ENCODE measurements at places on chromosomes 5 and 9.

GRCh38 chr5:119021149-119021732, 32.9 kb upstream of the DTWD2 start:
- DNase-seq: no peak

DNA sequence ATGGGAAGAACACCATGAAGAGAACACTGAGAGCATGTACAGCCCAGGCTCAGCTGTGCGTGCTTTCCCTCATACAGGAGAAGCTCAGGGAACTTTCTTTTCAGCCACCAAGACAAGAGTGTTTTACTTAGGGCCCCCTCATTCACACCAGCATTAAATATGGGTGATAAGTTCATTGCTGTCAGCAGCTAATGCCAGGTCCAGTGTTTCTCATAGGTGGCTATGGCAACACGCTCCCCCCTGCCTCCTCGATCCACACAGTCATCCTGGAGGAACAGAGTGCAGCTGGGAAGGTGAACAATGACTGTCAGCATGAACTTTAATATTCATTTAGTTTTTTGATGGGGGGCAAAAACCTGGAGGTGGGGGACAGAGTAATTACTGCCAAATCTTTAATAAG, 54.4 kb downstream of the TEX10 start:
- DNase-seq: no peak

DNA sequence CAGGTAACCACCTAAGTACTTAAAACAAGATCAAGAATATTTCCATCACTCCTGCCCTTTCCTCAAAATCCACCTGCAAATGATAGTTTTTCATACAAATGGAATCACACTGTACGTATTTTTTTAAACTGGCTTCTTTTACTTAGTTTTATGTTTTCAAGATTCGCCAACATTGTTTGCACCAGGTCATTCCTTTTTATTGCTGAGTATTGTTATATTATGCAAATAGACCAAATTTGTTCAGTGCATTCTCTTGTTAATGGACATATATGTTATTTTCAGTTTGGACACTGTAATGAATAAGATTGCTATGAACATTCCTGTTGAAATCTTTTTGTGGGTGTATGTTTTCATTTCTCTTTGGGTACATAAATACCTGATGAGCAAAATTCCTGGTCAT, 8.3 kb upstream of the ANKRD31 start:
- DNase-seq: no peak

GRCh38 chr5:32531885-32532520, 53.4 kb upstream of the SUB1 start:
- no peak for DNase-seq

DNA sequence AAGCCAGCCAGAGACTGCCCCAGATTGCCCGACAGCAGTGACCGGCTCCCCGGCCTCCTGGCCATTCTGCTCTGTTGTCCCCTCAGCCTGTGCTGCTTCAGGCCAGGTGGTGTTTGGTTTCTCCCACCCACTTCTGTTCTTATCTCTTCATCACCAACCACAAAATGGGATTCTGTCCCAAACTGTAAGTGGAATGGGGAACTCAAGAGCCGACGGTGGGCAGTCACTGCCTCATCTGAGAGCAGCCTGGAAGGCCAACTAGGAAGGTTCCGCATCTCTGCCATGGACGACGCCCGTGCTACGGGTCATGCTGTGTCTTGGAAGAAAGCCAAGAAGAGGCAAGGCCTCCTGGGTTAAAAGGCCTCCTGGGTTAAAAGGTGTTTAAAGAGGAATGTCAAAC, 219.0 kb upstream of the PIK3R1 start:
- no peak for DNase-seq

DNA sequence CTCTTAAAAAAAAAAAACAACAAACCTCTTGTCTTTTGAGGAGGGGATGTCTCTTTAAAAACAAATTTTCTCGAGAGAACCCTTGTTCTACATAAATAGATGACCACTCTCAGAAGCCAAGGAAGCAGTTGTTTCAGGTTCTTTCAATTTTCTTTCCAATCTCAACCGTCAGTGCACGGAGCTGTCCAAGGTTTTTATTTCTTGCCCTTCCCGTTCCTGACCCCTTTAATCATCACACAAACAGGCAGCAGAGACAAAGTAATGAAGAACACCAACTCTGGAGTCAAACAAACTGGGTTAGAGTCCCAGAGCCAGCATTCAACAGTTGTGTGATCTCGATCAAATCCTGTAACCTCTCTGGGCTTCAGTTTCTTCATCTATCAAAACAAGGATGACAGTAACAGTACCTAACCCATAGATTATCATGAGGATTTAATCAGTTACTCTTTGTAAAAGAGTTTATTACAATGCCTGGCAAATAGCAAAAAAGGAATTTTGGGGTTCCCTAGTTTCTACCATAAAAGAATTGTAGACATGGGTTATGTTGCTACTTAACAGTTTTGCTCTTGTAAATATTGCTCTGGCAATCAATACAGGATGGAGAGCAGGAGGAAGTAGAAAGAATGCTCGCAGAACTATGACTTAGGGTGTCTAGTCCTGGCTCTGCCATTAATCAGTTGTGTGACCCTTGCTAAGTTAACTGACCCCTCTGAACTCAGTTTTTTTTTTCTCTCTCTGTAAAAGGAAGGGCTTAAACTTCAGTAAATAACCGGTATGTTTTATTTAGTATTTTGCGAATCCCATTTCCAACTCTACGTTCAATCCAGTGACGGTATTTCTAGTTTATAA, 1.0 kb upstream of the NIM1K start:
- DNase-seq: no peak

GRCh38 chr9:87796196-87796595, 70.3 kb downstream of the CTSL start:
- DNase-seq: no peak

DNA sequence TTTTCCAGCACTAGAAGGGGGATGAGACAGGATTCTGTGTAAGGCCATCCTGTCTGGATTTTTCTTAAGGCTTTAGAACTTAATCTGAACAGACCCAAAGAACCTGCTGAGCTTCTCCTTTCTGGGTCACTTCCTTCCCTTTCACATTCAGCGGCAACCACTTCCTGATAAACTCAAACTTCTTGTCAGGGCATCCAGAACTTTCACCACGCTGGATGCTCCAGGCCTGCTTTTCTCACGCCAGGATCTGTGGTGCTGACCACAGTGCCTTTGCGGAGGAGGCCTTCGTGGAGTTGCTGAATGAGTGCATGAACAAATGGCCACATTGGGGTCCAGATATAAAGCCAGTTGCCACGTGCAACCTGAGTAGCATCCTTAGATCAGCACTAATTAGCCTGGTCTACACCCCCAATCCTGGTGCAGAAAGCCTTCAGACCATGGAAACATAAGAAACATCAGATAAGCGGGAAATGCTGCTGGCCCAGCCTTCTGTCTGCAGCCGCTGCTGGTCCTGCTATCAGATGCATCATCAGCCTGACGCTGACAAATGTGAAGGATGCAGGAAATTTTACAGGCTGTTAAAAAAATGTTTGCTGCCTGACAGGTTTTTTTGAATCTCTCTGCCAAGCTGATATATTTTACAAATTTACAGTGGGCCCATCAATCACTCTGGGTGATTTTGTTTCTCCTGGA, 75.3 kb upstream of the BARHL1 start:
- no peak for DNase-seq

DNA sequence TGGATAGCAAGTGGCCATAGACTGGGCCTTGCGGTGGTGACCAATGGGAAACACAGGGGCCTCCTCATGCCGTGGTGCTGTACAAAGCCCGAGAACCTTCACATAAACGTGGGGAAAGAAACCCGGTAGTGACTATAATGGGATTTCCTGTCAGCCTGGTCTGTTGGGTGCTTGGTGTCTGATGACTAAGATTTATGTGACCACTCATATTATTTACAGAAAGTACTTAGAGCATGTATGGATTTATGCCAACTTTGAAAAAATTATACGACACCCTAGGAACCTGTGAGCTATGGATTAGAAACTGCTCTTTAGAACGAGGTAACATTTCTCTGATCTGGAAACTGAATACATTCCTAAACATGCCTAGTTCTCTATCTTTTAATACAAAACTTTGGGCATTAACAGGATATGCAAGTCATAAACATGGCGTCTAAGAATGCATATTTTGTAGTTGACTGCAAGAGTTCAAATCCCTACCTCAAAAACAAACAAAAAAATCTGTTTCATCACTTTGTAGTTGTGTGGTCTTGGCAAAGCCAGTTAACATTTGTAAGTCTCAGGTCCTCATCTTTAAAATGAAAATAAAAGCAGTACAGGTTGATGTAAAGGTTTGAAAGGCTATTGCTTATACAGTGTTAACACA, 85.4 kb downstream of the TMEM167A start:
- DNase-seq: no peak

GRCh38 chr9:132372177-132373095, 17.6 kb upstream of the SETX start:
- no peak for DNase-seq

All from stimulated activated CD4-positive, alpha-beta T cell treated with anti-CD3 and anti-CD28 coated beads, Interleukin-1b, Interleukin-23, amount 100 ng/mL, for 24 hours (primary cell).